EL (cell line): ENCODE measurements at places on chromosomes 1 and 21.

GRCh38 chr1:20279509-20279908 lies 11.2 kb upstream of the VWA5B1 start:
- DNase-seq, result peak; percentile 88

DNA sequence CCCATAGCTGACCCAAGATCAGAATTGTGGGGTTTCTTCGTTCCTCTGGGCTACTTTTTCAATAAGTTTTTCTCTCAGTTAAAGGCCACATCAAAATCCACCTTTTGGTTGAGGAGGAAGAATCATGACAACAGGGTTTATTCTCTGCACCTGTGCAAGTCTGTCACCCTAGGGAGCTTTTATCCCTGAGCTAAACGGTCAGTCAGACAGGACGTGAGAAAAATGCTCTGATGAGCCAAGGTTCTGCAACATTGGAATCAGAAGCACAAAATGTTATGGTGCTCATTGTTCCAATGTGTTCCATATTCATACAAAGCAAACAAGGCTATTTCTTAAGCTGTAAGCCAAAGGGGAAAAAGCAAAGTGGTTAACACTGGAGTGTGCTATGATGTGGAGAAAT lies 7.4 kb upstream of the ERICH3 start:
- DNase-seq, result no peak

- no peak for DNase-seq
These were observed 70.6 kb downstream of the TGFB2 start for GRCh38 chr1:218415726-218416125.

DNA sequence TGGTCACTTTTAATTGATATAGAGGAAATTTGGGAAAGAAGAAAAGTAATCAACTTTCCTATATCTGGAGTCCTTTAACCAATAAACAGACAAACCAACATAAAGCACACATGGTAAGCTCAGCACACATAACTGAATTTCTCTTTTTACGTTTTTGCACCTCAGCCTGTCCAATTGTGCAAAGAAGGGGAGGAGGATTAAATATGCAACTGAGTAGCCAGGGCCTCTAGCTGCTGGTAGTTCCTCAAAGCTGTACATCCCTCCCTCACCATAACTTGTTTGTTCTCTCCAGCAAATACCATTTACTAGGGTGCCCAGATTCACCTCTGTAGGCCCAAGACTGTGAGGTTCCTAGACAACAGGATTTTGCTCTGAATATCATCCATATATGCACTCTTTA lies 25.4 kb downstream of the ST6GALNAC5 start:
- DNase-seq, result no peak
